Stimulated activated CD8-positive, alpha-beta memory T cell treated with anti-CD3 and anti-CD28 coated beads, Interleukin-2, amount 100 ng/mL, for 1 hour (primary cell): ENCODE measurements at places on chromosomes 4 and X.

- no peak for DNase-seq
Measured at GRCh38 chrX:123447506-123447905, 263.4 kb downstream of the GRIA3 start.

- DNase-seq: no peak
Measured at GRCh38 chrX:133650239-133650638, 234.9 kb upstream of the GPC4 start.

- DNase-seq: no peak
Measured at GRCh38 chrX:112839856-112840255, 775 bp downstream of the AMOT start.

- no peak for DNase-seq
Measured at GRCh38 chrX:118566359-118566758, 70.7 kb downstream of the DOCK11 start.

DNA sequence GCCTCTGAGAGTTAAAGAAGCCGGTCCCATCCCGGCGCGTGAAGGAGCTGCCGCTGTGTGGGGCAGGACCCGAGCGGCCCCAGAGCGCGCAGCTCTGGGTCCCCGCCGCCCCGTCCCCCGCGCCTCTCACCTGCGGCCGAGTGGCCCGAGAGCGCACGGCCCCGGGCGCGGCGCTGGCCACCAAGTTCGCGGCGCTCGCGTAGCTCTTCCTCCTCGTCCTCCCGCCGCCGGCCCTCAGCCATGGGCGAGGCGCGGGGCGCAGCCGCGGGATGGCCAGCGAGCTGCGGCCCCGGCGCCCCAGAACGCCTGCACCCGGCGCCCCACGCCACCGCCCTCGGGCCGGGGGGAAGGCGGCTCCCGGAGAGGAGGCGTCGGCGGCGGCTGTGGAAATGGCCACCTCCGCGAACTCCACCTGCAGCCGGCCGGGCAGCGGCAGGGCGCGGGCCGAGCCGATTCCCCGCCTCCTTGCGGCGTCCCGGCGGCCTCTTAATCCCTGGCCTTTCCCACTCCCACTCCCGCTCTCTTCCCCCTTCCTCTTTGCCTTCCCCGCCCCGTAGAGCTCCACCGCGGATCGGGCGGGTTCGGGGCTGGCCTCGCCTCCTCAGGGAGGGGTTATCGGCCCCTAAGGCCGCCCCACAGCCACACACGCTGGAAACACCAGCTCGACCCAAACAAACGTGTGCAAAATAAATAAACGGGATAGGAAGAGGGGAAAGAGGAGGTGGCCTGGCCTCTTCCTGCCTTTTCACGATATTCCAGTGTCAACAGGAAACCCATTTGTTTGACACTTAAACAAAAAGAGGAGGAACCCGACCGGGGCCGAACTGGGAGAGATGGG lies at the start of gene SH3D19:
Gene SH3D19, minus strand, starts transcription at position 495 of the 838 bp plus-strand sequence. Its CDS starts 253 bp downstream, at position 242.
- no peak for DNase-seq

DNA sequence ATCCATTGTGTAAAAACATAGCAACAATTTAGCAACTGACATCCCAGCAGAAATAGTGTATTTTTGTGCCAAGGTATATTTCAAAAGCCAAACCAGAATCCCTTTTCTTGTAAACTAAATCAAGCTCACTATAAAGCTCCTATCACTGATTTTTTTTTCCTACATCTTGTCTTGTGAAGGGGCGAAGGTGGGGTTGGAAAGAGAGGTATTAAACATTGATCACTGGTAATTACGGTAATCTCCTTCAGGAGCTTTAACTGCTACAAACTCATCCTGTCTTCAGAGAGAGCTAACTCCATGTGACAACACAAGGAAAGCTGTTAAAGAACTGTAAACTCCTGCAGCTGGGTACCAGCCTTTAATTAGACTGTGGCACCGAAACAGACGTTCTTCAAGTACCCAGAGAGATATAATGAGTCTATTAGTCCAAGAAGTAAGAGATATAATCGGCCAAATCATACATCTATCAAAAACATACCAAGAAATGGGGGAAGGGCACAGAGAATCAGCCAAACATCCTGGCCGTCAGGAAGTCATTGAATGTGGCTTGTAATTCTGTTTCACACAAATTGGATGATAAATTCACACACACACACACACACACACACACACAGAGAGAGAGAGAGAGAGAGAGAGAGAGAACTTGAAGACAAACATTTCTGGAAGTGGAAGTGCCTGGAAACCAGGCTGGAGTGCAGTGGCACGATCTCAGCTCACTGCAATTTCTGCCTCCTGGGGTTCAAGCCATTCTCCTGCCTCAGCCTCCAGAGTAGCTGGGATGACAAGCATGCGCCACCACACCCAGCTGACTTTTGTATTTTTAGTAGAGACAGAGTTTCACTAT lies 111.9 kb upstream of the PPARGC1A start:
- no peak for DNase-seq

GRCh38 chrX:56248492-56248891 lies 16.3 kb downstream of the KLF8 start:
- peak; percentile 11 for DNase-seq

GRCh38 chr4:44916411-44916810 lies 190.1 kb upstream of the GNPDA2 start:
- DNase-seq: no peak
